NCI-H1436 (cell line): ENCODE measurements at places on chromosomes 5 and 9.
A peak's percentile ranks its signal among the peaks of the same experiment; 100 is the strongest.

GRCh38 chr5:142783601-142784341, 13.6 kb downstream of the ARHGAP26 start:
- no peak for DNase-seq

DNA sequence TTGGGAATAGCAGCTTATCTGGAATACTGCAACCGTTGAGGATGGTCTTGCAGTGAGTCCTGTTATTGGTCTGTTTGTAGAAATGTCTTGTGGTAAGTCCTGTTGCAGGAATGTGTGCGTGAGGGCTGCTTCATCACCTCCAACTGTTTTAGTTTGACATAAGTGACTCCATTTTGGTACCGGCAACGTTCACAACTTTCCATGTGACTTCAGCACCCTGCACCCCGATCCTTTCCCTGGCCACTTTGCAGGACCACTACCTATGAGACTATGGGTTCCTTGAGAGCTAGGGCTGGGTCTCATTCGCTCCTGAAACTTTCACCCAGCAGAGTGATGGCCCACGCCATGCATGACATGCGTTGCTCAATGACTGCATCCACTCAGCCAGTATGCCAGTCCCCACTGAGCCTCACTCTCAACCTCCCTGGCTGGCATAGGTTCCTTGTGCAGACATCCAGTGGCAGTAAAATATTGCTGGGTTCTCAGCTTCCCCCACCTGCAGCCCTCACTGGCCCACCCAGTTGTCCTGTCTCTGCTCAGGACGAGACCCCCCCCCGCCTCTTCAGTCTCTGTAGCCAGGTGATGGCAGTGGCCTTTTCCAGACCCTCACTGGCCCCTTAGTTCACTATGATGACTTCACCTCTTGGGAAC, 8.0 kb downstream of the SURF6 start:
- no peak for DNase-seq

GRCh38 chr9:11821306-11821975, 871.7 kb upstream of the TYRP1 start:
- no peak for DNase-seq

DNA sequence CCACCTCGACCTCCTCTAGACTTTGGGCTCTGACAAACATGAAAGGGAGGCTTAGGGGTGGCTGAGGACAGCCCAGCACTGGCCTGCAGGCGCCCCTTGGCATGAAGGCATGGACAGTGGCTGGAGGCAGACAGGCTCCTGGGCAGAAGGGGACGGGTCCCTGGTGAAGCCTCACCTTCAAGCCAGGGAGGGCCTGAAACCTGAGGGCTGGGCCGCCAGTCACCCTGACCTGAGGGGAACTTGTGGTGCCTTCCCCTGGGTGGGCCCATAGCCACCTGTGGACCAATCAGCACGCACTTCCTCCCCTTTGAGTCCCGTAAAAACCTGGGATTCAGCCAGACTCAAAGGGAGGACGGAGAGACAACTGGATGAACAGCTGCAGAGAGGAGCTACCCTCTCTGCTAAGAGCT, 90.4 kb upstream of the PUM3 start:
- DNase-seq: no peak

DNA sequence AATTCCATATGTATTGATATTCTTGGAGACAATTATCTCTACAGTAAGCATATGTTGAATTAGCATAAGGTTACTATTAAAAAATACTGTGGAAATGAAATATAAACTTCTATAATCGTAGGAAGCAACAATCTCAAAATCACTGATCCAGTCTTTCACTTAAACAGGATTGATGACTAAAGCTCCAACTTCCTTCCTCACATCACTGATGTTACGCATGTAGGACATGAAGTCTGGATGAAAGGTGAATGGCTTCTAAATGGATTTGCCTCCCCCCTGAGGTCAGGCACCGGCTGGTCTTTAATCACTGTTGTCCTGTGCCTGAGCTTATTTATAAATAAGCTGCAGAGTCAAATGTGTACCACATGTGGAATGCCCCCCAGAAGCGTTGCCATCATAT, 157.1 kb upstream of the NFIB start:
- no peak for DNase-seq

DNA sequence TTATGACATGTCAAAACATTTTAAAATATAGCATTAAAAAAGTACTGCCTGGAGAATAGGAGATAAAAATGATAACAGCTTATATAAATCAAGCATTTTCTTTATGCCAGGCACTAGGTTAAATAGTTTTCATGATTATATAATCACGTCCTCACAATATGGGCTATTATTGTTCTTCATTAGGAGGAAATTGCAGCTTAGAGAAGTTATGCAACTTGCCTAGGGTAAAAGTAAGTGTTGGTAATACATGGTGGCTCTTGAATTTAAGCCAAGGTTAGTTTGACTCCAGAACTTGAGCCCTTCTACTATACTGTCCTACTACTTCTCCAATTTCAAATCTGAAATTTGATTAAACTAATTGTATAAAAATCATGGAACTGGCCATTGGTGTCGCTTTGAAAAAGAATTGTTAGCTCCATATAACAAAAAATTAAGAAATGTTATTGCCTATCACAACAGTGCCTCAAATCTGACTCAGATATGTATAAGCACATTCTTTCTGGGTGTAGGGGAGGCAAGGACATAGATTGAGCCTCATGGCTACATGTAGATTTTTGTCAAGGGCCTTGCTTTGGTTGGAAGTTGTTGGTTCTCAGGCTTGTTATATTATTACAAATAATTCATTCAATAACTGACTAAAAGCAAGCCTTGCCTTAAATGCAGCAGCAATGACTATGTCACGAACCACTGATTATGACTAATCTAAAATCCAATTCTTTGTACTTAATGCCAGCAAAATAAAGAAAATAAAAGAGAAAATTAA, 223.5 kb upstream of the DAB2 start:
- no peak for DNase-seq

- DNase-seq: peak; percentile 85
These were observed 714 bp upstream of the ZNF608 start for GRCh38 chr5:124746916-124747790.

GRCh38 chr5:41507501-41507900, 2.9 kb downstream of the PLCXD3 start:
- peak; percentile 72 for DNase-seq

DNA sequence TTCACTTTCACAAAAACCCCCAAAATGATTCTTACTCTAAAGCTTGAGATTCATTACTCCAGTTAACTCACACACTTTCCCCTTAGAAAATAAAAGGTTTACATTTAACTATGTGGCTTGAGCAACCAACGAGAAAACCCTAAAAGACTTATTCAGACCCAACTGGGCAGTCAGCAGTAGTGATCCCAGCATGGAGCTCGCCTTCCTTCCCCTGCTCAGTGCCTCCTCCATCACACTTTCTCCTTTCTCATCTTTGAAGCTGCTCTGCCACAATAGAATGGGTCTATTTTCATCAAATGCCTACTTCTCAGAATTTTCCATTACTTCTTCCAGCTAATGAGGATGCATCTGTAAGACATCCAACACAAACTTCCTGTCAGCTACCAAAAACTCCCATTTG, 29.1 kb downstream of the RORB start:
- no peak for DNase-seq
